ENCODE measurements at places on chromosomes 12 and 14.

DNA sequence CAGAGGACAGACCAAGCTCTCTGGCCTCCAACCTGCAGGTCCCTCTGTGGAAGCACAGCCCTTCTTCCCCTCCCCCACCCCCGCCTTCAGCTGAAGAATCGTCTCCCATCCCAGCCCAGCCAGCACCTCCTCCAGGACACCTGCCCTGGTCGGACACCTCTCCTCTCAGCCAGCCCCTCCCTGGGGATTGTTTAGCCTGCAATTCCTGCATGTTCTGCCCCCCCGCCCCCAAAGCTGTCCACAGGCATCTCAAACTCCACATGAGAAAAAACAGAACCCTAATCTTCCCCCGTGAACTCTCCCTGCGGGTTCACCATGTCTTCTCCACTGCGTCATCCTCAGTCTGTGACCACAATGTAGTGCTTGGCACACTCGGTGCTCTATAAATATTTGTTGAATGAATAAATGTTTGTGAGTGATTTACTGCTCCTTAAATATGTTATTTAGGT is 24.1 kb downstream of the PRIMA1 start:
- no peak for DNase-seq

- DNase-seq: no peak
Observed at GRCh38 chr12:103882861-103883596, 42.0 kb upstream of the NT5DC3 start.

DNA sequence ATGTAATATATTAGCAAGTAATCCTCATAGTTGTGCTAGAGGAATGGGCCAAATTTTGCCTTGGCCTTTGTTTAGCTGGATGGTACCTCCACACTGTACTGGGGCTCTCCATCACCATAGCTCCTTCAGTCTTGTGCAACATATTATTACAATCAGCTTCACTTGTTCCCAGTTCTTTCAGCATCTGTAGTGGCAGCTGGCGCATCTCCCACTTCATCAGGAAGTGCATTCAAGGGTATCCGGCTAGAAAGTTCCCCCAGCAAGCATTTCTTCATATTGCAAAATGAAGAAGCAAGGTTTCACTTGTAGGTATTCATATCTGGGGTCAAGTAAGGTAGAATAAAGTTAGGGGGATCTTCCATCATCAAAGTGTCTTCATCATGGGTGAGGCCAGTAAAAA is 123.7 kb downstream of the IGF1 start:
- DNase-seq: no peak

DNA sequence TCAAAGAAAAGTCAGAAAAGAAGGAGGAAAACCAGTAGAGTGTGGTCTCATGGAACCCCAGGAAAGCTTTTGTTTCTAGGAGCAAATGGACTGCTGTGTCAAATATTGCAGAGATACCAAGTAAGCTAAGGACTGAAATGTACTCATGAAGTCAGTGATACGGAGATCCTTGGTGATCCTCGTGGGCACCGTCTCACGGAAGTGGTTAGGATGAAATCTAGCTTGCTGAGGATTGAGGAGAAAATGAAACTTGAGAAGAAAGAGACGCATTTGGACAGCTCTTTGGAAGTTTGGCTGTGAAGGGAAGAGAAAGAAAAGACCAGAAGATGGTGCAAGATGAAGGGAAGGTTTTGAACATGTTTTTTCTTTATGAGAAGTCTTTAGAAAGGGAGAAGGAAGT is 104.0 kb upstream of the CCND2 start:
- DNase-seq: no peak

DNA sequence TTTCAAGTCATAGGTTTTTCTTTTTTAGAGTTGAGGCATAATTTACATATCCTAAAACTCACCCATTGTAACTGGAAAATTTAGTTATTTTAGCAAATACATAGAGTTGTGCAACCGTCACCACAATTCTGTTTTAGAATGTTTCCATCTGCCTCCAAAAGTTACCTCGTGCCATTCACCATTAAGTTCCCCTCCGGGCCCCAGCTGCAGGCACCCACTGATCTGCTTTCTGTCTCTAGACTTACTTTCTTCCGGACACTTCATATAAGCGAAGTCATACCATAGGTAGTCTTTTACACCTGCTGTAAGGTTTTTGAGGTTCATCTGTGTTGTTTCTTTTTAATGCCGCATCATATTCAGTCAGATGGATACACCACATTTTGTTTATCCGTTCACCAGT is 28.7 kb downstream of the PPP2R5C start:
- DNase-seq: no peak

DNA sequence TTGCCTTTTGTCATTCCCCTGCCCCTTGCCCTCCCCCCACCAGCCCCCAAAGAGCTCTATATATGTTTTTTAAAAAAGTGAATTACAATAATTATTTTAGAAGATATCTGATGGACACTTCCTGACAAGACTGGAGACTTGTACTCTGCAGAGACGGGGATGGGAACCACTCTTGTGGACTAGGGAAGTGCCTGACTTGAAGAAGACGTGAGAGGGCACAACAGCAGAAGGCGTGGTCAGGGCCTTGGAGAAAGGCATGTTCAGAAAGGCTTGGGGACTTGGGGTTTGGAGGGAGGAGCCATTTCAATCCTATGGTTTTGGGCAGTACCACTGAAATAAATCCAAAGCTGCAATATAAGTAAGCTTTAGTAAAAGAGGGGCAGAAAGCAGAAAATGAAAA is 154.7 kb downstream of the APAF1 start:
- no peak for DNase-seq

DNA sequence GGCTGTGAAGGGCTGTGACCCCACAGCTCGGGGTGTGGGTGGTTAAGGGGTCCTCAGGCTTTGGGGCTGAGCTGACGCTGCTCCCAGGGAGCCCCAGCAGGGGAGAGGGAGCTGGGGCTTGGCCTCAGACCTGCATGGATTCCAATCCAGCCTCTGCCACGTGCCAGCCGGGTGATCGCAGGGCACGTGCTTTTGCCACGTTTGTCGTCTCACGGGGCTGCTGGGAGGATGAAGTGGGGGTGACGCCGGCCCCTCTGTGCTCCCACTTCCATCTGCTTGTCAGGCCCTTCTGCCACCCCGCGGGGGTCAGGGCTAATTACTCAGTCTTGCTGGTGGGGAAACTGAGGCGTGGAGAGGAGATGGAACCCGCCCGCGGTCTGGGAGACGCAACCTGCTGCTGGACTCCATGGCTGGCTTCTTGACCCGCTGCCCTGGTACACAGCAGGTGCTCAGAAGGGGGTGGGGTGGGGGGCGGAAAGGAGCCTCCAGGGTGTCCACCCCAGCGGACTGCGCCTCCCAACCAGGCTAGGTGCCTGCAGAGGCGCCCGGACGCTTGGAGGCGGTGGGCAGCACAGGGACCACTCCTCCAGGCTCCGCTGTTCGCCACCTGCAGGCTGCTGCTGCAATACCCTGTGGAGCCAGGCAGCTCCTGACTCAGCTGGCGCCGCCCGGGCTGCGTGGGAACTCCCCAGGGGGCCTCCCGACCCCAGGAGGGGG is 36.4 kb upstream of the PRIMA1 start:
- no peak for DNase-seq

- no peak for DNase-seq
Observed at GRCh38 chr14:67773844-67774377, 42.5 kb downstream of the ZFYVE26 start.

GRCh38 chr12:91098941-91099340 is 12.4 kb downstream of the LUM start:
- peak; percentile 76 for DNase-seq

DNA sequence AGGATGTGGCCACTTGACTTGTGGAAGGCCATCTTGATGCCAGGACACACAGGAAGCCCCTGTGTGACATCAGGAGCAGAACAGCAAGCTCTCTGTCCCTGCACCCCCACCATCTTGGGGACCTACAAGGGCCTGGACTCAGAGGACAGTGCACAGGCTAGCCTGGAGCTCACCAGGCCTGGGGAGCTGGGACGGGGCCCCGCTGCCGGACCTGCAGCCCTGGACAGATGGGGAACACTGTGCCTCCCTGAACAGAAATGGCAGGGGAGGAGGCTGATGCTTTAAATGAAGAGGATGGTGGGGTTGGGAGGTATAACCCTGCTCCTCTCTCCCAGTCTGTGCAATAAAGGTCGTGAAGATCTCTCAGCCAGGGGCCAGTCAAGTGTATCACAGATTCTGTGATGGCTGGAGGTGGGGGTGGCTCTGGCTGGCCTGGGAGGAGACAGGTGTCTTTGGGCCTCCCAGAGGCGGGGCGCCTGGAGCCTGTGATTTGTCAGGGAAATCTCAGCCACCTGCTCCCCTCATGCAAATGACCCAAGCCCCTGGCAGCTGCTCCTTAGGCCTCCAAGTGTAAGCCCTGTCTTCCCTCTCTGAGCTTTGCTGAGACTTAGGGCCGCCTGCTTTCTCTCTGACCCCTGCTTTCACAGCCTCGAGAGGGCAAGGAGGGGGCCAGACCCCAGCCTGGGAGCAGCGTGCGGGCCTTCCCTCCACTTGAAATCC is 1.1 kb upstream of the GNB3 start:
- no peak for DNase-seq

GRCh38 chr14:98689951-98690350 is 582.0 kb downstream of the BCL11B start:
- no peak for DNase-seq

DNA sequence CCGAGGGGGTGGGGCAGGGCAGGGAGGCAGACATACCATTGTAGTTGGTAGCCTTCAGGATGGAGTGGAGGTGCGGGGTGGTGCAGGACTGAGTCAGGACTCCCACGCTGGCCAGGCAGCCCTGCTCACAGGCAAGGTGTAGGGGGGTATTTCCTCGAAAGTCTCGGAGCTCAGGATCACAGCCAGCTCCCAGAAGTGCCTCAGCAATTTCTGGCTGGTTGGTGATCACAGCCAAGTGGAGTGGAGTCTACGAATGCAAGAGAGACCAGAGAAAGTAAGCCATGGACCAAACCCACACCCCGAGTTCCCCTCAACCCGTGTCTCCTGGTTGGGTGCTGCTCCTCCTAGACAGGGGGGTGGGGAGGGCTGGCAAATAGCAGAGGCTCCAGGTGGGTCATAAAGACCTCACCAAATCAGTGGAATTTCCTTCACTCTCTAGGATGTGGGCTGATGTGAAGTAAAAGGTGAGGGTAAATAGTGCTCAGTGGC is 1.4 kb downstream of the NFKBIA start:
- no peak for DNase-seq

DNA sequence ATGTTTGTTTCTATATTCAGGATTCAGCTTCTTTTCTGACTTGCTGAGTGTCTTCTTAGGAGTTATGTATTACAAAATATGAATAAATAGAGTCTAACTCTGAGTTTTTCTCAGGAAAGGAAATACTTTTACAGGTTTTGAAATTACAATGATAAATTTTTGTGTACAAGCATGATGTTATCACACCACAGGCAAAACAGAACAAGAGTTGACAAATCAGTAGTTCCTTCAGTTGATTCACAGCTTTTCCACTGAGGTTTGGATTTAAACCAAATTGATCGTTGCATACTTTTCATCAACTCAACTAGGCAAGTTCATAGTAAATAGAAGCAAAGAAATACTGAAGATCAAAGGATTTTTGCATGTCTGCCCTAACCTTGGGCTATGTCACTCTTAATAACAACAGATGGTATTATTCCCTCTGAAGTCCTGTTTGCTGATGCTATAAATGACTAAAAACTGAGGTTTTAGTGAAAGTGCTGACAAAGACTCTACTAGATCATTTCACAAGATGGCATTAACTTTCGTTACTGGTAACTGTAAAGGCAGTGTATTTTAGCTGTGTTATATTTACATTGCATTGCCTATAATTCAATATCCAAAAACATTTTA is 520.2 kb downstream of the FLRT2 start:
- DNase-seq: no peak

DNA sequence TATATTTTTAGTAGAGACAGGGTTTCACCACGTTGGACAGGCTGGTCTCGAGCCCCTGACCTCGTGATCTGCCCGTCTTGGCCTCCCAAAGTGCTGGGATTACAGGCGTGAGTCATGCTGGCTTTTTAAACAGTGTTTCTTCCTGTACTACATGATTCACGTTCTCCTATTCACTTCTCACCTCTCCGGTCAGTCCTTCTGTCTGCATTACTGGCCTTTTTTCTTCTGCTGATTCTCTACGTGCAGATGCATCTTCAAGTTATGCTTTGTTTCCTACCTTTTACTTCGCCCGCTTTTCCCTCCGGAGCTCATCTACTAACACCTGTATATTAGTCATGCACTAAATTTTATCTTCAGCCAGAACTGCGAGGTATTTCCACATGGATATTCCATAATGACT is 296.2 kb upstream of the FLRT2 start:
- peak; percentile 33 for DNase-seq

DNA sequence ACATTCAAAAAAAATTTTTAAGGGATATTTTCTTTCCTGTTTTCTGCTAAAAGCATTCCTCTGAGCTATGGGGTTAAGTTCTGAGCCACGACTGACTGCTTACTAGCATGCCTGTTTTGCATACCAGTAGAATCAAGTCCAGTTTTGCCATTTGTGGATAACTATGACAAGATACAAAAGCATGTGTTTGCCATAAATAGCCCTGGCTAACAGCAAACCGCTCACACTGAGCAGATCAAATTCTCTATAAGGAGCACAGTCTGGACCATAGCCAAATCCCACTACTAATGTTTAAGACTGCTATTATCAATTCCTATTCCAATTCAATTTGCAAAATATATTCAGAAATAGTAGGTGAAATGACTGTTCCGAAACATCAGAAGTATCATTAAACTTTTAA is 3.2 kb downstream of the CFL2 start:
- no peak for DNase-seq

DNA sequence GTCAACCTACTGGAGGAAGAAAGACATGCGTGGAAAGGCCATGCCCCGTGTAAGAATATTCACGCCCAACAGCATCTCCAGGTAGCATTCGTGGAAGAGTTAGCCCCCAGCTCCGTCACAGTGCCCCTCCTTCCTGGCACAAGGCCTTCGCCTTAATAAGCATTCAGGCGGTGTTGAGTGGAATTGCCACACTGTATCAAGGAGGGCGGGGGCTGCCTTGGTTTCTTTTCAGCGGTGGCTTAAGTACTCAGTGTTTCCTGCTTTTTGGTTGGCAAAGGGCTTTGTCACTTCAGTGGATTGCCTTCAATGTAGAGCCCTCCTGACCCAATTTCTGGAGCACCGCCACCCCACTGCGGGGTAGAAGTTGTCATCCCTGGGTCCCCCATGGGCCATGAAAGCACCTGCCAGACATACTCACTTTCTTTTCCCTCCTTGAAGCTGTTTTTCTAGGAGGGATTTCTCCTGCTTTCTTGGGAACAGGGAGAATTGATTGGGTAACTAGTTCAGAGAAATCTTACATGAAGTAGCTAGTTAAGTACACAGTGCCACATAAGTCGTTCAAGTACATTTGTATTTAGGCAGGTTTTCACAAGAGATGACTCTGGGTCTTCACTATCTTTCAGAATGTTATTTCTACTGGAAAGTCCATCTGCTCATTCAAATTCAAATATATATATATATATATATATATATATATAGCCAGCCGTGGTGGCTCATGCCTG is 65.5 kb upstream of the STON2 start:
- DNase-seq: no peak

GRCh38 chr14:92173668-92174067 is 51.9 kb downstream of the CPSF2 start:
- DNase-seq: no peak

DNA sequence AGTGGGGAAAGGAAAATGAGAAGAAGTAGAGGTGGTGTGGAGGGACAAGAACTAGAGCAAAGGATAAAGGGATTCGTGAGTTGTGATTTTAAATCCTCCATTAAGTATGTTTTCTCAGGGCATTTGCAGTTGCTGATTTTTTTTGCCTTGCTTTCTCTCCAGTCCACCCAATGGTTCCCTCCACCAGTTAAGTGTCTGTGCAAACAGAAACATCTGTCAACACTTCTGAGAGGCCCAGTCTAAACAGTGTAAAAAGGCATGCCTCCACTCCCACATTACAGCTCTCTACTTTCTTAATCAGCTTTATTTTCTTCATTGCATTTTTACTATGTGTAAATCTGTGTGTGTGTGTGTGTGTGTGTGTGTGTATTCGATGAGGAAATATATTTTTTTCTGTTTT is 141.2 kb downstream of the PPFIA2 start:
- no peak for DNase-seq

Data from HT-29 (cell line).